ENCODE measurements at places on chromosomes 3 and 15.

GRCh38 chr3:45480871-45481270 lies 92.5 kb downstream of the LARS2 start:
- DNase-seq = no peak

DNA sequence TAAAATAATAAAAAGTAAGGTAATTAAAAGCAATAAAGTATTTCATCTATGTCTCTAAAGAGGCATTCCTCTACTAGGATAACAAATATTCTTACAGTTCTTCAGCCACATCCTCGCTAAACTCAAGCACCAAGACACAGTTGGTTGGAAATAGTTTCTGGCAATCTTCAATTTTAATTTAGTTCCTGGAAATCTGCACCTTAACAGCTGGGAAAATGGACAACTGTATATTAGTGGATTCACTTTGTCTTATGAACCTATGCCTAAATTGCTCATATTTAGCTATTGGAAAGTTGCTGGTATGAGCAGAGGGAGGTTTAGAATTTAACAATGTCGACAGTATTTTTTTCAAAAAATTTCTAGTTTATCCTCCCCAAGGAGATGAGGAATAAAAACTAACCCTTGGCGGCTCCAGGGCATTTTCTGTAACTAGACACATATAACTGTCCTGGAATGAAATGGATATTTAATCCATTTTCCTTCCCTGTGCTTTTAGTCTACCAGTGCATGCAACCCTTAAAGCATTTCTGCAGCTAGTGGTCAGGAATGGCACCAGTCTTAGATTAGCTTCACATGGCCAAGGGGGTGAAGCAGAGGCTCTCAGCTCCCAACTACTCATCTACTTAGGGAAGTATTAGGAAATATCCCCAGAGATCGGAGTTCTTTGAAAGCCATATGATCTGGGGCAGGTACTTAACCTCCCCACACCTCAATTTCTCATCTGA lies 290.0 kb upstream of the THBS1 start:
- no peak for DNase-seq

DNA sequence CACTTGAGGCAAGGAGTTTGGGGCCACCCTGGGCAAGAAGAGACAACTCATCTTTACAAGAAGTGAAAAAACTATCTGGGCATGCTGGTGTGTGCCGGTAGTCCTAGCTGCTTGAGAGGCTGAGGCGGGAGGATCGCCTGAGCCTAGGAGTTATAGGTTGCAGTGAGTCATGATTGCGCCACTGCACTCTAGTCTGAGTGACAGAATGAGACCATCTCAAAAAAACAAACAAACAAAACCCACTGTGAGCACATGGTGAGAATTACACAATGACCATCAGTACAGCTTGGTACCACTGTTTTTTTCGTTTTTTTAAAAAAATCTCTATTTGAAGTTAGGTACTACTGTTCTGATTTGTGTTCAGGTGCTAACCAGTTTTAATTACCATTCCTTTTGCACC lies 13.6 kb downstream of the VPS39 start:
- peak; percentile 30 for DNase-seq

GRCh38 chr3:174253196-174253823 lies 605.8 kb upstream of the NAALADL2 start:
- no peak for DNase-seq

DNA sequence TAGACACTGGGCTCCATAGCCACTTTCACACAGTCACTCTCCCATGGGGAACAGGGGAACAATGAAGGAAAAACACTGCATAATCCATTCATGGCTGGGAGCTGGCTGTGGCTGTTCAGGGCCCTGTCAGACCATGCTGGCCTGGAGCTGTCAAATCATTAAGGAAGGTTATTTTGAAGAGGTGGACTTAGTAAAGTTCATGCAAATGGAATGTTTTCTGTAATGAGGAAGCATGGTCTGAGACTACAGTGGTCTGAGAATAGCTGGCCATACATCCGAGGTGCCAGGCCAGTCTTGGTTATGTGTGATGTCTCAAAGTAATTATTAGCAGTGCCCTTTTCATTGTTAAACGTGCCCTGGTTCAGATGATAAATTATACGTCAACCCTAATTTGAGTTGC lies 117.1 kb upstream of the MRPS22 start:
- no peak for DNase-seq

DNA sequence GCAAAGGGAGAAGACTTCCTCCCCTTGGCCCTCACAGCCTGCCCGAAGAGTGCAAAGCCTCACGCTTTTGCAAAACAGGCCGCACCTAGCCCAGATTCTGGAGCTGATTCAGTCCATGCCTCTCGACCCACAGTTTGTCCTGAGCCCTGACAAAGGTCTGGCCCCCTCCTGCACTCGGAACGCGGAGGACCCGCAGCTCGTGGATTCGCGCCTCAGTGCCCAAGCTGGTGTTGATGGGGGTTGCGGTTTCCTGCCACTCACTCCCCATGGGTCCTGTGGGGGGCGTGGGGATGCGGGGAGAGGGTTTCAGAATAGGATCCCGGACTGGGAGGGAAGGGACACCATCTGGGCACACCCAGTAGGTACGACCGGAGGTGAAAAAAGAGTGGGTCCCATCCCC lies 594 bp upstream of the CRABP1 start:
- DNase-seq = no peak

DNA sequence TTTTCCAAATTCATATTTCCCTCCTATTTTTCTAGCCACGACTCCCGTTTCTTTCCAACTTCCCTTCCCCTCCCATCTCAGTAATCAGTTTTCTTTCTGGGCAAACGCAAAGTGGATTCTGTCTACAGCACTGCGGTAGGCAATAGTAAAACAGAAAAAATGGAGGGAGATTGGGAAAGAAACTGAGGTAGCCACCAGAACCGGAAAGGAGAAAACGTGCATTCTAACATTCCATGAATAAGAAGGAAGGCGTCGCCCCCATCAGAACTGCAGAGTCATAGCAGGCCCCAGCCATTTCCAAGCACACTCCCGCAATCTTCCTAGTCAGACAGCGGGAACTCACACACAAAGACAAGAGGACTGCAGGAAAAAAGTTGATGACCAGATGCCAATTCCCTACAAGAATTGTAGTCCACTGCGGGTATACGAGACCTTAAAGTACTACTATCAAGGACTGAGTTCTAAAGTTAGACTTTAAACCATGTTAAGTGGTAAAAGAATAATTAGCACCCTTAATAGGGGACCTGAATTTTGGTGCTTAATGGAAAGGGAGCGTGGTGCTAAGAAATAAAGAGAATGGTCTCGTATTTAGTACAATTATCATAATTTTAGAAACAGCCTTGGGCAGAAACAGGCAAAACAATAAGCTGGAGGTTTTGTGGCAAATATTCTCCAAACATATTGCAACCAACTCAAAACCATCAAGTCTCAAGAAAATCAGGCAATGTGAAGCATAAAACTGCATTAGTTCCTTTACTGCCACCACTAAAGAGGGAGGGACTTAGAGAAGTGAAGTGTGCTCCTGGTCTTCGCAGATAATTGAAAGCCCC lies 1.4 kb downstream of the PFN2 start:
- DNase-seq = peak; percentile 91

DNA sequence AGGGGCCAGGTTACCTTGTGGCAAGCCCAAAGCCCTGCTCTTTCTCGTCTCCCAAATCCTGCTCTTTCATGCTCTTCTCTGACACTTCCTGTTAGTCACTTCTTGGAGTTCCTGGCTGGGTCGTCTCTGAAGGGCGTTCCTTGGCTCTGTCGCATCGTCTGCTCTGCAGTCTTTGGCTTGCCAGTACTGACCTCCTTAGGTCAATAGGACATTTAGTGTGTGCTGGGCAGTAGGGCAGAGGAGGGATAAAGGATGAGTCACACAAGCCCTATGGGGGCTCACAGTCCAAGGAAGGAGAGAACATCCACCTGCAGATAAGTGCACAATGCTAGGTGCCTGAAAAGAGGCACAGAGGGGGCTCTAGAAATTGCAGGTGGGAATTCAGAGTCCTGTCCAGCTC lies 87.5 kb downstream of the FAM43A start:
- no peak for DNase-seq

- DNase-seq = no peak
Measured at GRCh38 chr3:120661106-120661905, 20.7 kb downstream of the HGD start.
